Heart left ventricle (tissue), 16 donors: ENCODE measurements at places on chromosomes 6 and 20. TPM values are rescaled to one million over a fixed set of nuclear protein-coding genes. Genes with fewer than 3 reads are reported as not detected.
A peak's percentile ranks its signal among the peaks of the same experiment; 100 is the strongest.

SLC17A3 gene
- not detected for total RNA-seq

ARMH2 gene
- total RNA-seq: not detected

DOK5 gene
- total RNA-seq: 7.0 TPM

OVOL2 gene
- not detected for total RNA-seq

BCAS1 gene
- not detected for total RNA-seq

MOCS1 gene
- 25.5 TPM for total RNA-seq

MDN1 gene
- total RNA-seq: 26.6 TPM

CST3 gene
- 592 TPM for total RNA-seq

SLC32A1 gene
- not detected for total RNA-seq

FOXS1 gene
- 1.9 TPM for total RNA-seq

POU5F1 gene
- total RNA-seq: 0.31 TPM

RAET1L gene
- not detected for total RNA-seq

SLC12A5 gene
- not detected for total RNA-seq

DNA sequence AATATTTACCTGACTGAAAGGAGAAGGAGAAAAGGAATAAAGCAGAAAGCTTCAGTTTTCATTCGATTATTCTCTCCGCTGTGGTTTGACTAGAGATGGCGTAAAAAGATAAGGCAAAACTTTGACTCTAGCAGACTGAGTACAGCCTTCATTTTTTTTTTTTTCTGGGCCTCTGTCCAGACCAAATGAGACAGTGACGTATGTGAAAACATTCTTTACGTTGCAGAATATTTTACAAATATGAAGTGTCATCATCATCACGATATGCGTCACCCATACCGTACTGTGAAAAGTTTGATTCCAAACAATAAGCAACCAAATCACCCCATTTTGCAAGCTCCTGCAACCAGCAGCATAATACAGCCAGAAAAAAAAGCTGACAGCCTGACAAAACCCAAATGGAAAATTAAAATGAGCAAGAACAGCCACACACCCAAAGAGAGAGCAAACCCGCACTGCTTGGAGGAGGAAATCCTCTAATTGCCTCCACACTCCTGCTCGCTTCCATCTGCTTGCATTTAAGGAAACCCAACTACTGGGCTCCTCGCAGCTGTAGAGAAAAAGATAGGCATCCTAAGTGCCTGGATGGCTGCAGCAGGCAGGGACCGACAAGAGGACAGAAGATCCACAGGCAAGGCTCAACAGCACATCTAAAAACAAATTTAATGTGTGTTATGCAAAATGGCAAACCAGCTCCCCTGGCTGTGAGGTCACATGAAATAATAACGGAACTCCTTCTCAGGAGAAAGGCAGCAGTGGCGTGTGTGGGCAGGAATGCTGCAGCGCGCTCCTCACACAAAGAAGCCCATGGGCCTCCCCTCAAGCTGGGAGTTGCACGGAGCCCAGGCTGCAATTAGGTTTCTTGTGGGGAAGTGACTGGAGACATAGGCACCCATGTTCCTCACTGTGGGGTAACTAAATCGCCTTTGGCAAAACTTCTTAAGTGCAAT, 113.1 kb downstream of the FYN start:
- no peak for DNase-seq

DNA sequence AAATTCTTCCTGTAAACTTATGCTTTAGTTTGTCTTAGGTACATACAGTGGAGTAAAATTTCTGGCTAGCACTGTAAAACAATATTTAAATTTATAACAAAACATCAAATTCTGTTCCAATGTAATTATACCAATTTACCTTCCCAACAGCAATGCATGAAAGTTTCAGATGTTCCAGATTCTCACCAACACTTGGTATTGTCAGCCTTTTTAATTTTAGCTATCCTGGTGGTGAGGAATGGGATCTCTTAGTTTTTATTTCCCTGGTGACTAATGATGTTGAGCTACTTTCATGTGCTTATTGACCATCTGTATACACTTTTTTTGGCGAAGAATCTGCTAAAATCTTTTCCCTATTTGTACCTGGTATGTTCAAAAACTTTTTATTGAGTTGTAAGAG, 76.1 kb upstream of the PHACTR1 start:
- no peak for DNase-seq

- DNase-seq: no peak
These were observed 6.7 kb downstream of the C6orf132 start for GRCh38 chr6:42135722-42136121.

DNA sequence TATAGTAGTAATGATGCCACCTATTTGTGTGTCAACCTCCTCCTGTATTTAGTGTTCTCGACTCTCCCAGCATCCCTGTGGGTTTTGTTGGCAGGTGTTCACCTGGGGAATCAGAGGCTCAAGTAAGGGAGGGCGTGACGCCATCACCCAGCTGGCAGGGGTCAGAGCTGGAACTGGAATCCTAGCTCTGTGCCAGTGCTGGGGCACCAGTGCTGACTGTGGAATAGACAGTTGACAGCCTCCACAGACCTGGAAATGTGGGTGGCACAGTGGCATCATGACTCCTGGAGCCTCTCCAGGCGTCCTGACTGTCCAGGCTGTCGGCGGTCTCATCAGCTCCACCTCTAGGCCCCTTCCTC, 102.8 kb downstream of the SYCP2 start:
- no peak for DNase-seq

DNA sequence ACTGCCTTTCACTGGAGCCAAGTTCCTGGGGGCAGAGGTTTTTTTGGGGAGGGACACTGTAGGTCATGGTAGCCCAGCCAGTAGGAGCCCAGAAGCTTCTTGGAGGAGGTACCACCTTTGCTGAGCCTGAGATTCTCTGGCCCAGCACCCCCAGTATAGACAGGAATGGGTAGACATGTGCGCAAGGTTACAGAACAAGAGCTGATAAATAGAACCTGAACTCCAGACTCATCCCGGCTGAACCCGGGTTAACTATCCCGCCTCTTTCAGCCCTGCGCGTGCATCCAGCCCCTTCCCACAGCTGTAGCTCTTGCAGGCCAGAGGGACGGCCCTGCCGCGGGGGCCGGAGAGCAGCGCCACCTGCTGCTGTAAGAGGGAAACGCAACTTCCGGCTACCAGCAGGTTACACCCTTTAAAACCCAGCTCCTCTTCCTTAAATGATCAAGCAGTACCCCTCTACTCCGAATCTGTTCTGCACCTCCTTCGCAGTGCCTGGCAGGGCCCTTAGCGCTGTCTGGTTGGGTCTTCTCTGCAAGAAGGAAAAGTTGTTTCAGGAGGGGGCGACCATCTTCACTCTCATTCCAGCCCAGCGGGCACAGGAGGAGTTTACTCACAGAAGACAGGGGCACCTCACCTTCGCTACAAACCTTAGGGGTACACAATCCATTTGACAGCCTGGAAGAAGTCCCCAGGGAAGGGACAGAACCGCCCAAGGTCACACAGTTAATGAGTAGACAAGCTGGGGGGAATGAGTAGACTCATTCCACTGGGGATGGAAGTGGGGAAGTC, 7.5 kb downstream of the SRXN1 start:
- DNase-seq: peak; percentile 81

DNA sequence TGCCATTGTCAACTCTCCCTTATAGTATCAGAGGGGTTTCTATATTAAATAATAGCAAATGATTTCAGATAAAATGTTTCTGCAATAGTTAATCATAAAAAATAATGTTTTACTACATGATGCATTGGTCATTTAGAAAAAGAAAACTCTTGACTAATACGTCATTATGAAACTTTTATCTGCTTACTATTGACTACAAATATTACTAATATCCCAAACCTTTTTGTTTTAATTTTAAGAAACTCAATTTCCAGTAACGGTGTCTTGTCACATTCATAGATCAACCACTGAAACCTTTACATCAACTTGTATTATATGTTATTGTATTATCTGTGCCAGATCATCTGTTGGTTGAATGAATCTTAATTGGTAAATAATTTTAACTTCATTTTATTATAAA, 482.9 kb upstream of the SLC35B3 start:
- DNase-seq: no peak

DNA sequence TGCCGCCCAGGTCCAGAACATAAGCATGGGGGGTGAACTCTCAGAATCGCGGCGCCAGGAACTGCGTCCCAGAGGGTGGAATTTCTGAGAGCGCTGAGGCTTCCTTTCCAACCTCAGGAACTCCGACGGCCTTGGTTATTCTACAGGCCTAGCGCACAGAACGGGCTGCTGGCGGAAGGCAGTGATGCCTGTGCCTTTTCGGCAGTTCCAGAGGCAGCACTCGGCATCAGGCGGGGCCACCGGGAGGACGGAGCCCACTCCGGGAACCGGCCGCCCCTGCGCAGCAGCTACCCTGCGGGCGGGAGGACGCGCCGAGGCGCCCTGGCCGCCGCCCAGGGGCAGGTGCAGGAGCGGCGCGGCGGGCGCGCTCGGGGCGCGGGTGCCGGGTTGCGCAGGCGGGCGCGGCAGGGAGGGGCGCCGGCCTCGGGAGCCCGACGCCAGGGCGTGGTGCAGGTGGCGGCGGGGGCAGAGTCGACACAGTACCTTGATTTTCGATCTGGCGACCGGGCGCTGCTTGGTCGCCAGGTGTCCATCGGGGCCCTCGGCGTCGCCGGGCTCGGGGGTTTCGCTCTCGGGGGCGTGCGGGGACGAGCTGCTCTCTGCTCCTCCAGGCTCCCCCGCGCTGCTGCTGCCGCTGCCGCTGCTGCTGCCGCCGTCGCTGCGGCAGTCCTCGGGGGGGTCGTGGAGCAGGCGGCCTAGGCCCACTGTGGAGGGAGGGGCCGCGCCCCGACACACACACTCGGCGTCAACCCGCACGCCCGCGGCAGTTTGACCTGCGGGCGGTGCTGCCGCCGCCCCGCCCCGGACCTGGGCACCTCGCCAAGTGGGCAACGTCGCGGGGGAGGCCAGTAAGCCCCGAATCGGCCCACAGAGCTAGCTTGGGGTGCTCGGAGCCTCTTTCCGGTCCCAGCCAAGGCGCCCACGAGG, 1.3 kb downstream of the OVOL2 start:
- DNase-seq: no peak

GRCh38 chr6:17066610-17067009, 35.2 kb upstream of the STMND1 start:
- DNase-seq: no peak

- peak; percentile 70 for DNase-seq
These were observed 73.1 kb downstream of the OR2B2 start for GRCh38 chr6:27838945-27839625.

- no peak for DNase-seq
These were observed 64.9 kb downstream of the RNF182 start for GRCh38 chr6:13989496-13990144.

- no peak for DNase-seq
These were observed 6.3 kb upstream of the WFDC13 start for GRCh38 chr20:45695496-45695895.

DNA sequence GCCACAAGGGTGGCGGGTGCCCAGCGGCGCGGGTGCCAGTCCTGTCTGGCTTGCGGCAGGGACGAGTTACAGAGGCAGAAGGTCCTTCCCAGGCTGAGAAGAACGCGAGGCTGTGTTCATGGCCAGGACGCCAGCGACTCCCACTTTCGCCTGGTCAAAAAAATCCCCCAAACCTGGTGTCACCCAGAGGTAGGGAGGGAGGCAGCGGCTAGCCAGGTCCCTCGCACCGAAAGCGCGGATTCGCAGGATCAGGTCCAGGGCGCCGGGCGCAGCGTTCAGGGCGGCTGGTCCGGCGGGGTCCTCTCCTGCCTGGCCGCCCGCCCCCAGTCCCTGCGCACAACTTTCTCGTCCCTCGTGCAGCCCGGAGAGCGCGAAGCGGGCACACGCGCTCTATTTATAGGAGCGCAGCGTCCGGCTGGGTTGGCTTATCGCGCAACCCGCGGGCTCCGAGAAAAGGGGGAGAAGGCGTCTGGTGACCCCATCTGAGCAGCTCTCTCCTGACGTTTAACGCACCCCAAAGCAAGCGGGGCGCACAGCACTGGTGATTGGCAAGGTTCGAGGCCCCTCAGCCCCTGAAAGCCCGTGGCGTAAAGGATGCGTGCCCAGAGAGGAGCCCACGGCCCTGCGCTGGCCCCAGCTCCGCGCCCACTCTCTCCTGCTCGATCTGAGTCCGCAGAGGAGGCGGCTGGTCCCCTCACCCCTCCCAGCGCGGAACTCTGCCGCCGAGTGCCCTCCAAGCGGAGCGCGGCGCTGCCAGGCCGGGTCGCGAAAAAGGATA, 519 bp downstream of the CBLN4 start:
- no peak for DNase-seq

GRCh38 chr20:49157146-49157545, 31.0 kb downstream of the STAU1 start:
- DNase-seq: no peak

GRCh38 chr6:13427316-13427715, 60.1 kb downstream of the GFOD1 start:
- DNase-seq: no peak

DNA sequence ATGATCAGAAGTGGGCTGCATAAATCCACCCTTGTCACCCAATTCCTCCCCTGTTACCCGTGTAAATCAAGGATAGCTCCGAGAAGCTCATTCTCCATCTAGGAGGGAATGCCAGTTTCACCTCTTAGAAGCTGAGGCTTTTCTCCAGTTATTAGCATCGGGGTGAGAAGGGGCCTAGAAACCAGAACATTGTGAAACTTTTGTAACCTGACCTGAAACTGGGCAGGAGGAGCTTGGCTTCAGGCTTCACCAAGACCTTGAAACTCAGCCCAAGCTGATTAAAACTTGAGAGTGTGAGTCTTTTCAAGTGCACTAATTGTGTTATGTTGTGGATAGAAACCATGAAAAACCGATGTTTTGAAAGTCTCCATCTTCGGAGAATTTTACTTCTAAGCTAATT, 103.1 kb downstream of the BMP2 start:
- DNase-seq: no peak

DNA sequence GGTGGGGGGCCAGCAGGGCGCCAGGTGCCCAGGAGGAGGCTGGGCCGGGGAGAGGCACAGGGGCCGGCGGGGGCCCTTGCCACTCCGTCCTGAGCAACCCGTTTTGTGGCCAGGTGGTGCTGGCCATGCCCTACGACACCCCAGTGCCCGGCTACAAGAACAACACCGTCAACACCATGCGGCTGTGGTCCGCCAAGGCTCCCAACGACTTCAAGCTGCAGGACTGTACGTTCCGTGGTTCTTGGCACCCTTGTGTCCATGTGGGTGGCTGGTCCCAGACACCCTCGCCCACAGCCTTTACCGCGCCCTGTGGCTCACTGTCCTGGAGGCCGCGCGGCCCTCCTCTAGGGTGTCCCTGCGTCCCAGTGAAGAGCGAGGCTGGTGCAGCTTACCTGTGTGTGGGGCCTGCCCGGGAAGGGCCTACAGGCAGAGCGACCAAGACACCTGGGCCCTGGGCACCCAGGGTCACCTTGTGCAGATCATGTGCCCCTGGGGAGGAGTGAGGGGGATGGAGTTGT, 28.7 kb downstream of the PYGB start:
- DNase-seq: peak; percentile 32

GRCh38 chr6:10617008-10617696, 77.3 kb downstream of the C6orf52 start:
- peak; percentile 57 for DNase-seq

DNA sequence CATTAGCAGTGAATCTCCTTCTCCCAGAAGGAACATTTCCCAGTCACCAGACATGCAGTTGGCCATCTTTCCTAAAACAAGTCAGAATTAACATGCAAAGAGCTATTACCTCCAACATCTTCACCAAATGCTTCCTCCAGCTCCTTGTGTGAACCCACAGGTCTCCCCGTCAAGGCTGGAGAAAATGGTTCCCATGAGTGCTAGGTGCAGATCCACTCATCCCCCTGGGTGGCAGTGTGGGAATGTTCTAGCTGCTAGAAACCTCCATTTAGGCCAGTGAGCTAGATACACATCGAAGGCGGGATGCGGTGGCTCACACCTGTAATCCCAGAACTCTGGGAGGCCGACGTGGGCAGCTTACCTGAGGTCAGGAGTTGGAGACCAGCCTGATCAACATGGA, 603.9 kb upstream of the SLC35B3 start:
- no peak for DNase-seq

- no peak for DNase-seq
These were observed 167.8 kb downstream of the CARMIL1 start for GRCh38 chr6:25446830-25447569.

- DNase-seq: no peak
These were observed 702 bp downstream of the ETV7 start for GRCh38 chr6:36386495-36387439.
